ENCODE measurements at places on chromosomes 7 and 10.

DNA sequence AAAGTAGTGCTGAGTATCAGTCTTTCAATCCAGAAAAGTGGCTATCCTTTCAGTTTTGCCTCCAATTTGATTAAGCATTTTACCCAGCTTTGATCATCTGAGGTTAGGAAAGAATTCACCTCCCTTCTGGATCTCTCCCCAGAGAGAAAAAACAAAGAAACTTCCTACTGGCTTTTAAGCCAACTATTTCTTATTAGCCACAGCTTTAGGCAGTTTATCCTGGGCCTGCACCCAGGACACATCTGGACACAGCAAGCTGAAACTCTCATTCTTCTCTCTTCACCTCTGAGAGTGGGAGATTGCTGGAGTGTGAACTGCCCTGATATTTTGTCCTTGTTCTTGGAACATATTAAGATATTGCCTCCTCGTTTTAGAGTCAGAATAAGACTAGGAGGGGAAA, 43.5 kb upstream of the LSM8 start:
- DNase-seq, result no peak

GRCh38 chr10:103241262-103242011, 4.2 kb upstream of the RPEL1 start:
- DNase-seq, result no peak

DNA sequence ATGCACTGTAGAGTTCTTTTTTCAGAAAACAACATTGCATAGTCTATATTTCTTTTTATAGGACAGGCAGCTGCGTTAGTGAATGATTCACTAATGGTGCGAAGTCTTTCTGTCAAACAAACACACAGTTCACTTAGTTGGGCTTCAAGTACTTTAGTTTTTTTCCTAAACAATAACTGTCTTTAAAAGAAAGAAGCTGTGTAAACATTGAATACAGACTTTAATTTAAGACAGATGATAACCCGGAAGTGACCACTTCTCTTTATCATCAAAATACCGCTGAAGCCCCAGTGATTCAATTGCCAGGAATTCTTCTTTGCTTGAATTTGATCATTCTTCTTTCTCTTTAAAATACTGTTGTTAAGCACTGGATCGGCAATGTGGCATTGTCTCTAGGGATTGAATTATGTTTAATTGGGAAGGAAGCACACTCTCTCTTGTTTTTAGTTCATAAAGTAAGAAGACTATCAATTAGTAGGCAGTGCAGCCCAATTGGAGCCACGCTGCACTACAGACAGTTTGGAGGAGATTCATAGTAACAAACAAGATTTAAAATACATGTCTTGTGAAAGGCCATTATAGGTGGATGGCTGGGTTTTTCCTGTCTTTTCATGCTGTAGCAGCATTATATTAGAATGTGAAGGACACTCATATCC, 30.4 kb downstream of the CNTNAP2 start:
- no peak for DNase-seq

- DNase-seq, result no peak
These were observed 16.2 kb upstream of the DNAJB6 start for GRCh38 chr7:157320608-157320980.

DNA sequence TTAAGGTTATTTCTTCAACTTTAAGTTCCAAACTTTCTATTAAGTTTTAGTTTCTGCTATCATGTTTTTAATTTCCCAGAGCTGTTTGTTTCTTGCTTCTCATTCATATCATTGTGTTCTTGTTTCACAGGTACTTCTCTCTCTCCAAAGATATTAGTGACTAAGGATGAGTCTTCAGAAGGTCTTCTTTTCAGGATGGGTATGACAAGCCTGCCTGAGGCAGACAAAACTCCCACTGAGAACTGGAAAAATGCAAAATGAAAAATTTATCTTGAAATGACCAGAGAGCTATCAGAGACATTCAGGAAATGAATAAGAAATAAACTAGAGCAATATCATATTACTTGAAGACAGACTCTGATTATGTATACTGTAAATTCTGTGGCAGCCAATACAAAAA, 110.8 kb upstream of the EGFR start:
- no peak for DNase-seq

GRCh38 chr10:85623342-85623741, 743.3 kb downstream of the GRID1 start:
- no peak for DNase-seq

DNA sequence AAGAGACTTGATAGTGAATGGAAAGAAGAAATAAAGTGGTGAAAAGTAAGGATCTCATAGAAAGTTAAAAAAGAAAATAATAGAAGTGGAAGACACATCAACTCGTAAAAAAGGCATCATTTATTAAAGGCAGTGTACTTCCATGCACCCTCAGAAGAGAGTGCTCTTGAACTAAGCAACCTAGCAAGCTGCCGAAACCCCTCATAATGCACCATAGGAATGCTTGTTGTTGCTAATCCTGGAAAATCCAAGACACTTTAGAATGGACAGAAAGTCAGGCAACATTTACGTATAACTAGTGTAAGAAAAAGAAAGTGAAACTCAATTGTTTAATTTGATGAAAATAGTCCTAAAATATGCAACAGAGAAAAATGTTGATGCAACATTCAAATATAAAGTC, 12.8 kb downstream of the TFPI2 start:
- no peak for DNase-seq

GRCh38 chr10:42960491-42960990, 116.3 kb upstream of the RET start:
- no peak for DNase-seq

DNA sequence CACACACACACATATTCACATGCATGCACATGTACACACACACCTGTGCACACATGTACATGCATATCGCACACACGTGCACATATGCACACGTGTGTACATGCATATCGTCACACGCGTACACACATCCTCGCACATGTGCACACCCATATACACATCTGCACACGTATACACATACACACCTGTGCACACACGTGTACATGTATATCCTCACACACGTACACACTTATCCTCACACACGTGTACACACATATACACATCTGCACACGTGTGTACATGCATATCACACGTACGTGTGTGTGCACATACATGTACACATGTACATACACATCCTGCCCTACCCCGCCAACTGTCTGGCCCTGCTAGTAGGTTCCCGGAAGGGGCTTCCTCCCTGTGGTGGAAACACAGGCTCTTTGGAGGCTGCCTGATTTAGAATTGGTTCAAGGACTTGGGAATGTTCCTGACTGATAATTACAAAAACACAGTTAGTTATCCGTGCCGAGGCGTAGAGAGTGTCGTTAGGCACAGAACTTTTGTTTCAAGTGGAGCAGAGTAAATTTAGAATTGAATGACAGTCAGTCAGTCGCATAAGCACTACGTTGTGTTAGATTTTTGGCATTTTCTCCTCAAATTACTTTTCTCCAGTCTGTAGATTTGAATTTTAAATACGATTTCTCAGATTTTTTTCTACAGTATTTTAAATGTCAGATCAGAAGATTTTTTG, 18.5 kb upstream of the PRKAR1B start:
- no peak for DNase-seq

GRCh38 chr7:101465131-101465530, 102.5 kb downstream of the COL26A1 start:
- no peak for DNase-seq

- no peak for DNase-seq
These were observed 445.2 kb downstream of the INHBA start for GRCh38 chr7:41257660-41258059.

GRCh38 chr7:106262221-106262881, 22.4 kb downstream of the NAMPT start:
- DNase-seq, result no peak

DNA sequence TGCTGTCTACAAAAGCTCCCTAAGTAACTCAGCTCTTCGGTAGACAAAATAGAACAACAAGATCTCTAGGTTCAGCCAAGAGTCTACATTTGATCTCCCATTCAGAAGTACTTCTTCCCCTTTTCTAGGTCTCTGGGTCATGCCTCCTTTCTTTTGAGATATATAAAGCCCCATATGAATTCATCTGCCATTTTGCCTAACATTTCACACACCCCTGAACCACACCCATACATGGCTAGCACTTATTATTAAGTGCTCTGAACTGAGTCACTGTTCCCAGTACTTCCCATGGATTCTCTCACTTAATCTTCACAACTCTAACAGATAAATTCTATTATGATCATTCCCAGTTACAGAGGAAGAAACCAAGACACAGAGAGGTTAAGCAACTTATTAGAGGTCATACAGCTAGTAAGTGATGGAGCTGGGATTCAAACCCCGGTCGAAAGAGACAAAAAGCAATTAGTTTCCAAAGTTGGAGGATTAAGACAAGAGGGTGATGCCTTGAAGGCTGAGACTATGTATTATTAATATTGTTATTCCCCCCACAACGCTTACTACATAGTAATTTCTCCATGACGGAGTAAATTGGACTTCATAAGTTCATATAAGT, 17.3 kb downstream of the MYOF start:
- no peak for DNase-seq

DNA sequence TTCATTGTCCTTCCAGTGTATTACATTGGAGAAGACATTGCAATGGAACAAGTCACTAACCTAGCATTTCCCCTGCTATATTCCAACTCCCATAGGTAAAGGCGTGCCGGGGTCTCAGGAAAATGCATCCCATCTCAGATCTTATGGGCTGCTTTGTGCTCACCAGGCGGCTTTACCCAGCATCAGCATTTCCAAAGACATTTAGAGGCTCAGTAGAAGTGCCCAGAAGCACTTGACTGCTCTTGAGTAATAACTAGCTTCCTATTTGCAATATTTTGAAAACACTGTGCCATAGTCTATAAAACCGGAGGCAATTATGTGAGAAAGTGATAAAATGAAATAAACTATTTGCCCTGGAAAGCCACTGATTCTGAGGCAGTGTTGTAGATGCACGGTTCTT, 415.0 kb upstream of the NPVF start:
- DNase-seq, result no peak

DNA sequence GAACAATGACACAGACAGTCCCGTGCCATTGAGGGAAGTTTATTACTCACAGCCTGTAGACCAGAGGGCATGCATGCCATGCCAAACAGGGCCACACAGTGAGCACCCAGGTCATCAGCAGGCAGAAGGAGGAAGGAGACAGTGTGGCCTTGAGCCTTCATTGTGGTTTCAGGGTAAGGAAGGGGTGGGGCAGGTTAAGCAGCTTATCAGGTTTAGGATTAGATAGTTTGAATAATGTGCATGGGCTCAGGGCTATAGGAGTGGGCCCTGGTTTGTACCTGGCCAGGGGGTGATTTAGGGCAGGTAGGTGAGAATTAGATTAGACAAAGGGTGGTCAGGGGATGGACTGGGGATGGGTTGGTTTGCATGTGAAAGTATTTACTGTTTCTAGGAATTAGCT, 67.9 kb downstream of the ADCY1 start:
- DNase-seq, result no peak

DNA sequence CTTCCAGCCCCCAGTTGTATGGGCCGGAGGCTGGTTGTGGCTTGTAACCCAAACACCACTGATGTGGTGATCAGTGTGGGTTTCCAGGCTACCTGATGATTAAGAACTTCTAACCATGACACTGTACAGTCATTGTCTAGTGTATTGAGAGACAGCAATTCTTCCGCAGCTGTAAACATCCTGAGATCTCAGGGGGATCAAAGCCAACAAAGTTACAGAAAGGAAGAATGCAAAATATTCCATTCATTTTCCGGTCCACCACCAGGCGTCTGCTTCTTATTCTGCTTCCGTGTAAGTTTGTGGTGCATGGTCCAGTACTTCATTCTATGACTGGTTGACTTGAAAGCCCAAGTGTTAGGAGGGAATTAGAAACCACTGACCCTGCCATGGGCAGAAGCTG, 10.3 kb upstream of the GLI3 start:
- no peak for DNase-seq

- no peak for DNase-seq
These were observed 385.5 kb downstream of the SORCS3 start for GRCh38 chr10:105026566-105026965.

DNA sequence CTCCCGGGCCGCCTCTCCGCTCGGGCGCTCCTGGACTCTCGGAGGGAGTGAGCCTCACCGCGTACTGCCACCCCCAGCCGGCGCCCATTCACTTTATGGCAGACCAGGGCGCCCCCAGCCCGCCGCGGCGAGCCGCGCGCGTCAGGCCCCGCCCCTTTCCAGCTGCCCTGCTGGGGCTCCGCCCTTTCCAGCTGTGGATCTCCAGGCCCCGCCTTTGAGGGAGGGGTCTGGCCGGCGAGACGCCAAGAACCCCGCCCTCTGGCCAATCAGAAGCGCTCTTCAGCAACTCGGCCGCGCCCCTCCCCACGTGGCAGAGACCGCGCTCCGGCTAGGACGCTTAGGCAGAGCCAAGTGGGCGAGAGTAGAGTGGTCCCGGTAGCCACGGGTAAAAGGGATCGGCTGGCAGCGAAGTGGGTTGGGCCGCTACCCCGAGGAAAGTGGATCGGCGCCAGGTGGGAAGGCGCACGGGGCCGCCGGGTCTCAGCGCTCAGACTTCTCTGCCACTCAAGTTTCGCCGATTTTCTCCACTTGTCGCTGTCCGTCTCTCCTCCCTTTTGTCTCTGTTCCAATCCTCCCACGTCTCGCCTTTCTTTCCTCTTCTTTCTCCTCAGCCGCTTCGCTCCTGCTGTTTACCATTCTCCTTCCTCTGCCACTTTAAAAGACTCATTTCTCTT, at the start of gene PITX3:
Gene PITX3, minus strand, starts transcription at position 69 of the 674 bp plus-strand sequence. CDS start 9,432 bp downstream, outside the sequence.
- DNase-seq, result peak; percentile 86
